Renal cortical epithelial cell (primary cell): ENCODE measurements at places on chromosomes 2 and 18.
A peak's percentile ranks its signal among the peaks of the same experiment; 100 is the strongest.

- no peak for DNase-seq
Observed at GRCh38 chr2:184049566-184049965, 548.8 kb upstream of the ZNF804A start.

- DNase-seq, result no peak
Observed at GRCh38 chr2:77778917-77779316, 256.7 kb upstream of the LRRTM4 start.

GRCh38 chr18:27964811-27965210, 212.1 kb downstream of the CDH2 start:
- DNase-seq, result peak; percentile 73

DNA sequence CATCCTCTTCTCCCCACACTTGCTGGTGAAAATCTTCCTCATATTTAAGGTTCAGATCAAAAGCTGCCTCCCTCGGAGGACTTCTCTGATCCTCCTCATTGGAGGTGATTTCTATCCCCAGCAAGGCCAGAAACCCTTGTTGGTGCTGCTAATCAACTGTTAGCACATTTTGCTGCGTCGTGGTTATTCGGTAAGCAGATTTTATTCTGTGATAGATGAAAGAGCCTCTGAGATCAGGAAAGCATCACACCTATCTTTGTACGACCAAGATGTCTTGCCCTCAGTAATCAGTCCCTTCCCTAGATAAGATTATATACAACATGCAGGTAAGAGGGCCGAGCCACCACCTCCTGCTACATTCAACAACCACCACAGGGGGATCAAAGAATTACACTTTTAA, 40.1 kb downstream of the DDX18 start:
- DNase-seq, result no peak

- DNase-seq, result no peak
Observed at GRCh38 chr2:14284244-14284643, 348.3 kb upstream of the LRATD1 start.

GRCh38 chr2:210227290-210228088, 2.2 kb upstream of the ACADL start:
- DNase-seq, result no peak

GRCh38 chr2:191316246-191316994, 71.2 kb downstream of the MYO1B start:
- DNase-seq, result peak; percentile 80

- no peak for DNase-seq
Observed at GRCh38 chr2:63663013-63663864, 74.5 kb downstream of the MDH1 start.

- peak; percentile 91 for DNase-seq
Observed at GRCh38 chr2:138600732-138601457, 99.3 kb downstream of the SPOPL start.

DNA sequence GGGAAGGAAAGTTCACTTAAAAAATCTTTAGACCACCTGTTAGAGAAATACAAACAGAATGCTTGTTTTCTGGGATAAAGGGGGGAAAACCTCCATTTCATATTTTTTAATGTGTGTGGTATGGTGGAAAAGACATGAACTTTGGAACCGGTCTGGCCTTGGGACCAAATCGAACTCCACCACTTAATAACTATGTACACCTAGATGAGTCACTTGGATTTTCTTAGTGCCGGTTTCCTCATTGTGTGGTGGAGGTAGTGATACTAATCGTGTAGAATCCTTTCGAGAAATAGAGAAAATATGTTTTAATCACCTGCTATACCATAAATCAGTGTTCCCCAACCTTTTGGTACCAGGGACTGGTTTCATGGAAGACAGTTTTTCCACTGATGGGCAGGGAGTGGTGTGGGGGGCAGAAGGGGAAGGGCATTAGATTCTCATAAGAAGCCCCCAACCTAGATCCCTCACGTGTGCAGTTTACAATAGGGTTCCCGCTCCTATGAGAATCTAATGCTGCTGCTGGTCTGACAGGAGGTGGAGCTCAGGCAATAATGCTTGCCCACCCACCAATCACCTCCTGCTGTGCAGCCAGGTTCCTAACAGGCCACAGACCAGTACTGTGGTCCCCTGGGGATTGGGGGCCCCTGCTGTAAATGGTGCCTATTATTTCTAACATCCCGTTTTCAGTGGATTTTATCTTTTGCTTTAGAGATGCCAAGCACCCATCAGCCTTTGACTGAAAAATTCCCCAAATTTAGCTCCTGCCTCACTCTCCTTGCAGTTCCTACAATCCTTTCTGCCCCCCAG, 308.8 kb downstream of the PRKCE start:
- peak; percentile 41 for DNase-seq

DNA sequence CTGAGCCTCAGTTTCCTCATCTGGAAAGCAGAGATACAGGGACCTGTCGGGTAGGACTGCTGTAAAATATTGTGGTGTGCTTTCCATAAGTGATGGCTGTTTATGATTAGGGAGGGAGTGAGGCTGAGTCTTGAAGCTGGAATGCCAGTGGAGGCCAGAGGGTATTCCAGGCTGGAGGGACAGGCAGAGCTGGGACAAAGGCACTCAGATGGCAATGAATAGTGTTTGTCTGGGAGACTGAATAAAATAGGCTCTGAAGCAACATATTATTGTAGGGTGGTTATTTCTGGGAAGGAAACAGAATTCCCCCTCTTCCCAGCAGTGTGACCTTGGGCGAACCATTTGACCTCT, 120.7 kb downstream of the INHBB start:
- no peak for DNase-seq

DNA sequence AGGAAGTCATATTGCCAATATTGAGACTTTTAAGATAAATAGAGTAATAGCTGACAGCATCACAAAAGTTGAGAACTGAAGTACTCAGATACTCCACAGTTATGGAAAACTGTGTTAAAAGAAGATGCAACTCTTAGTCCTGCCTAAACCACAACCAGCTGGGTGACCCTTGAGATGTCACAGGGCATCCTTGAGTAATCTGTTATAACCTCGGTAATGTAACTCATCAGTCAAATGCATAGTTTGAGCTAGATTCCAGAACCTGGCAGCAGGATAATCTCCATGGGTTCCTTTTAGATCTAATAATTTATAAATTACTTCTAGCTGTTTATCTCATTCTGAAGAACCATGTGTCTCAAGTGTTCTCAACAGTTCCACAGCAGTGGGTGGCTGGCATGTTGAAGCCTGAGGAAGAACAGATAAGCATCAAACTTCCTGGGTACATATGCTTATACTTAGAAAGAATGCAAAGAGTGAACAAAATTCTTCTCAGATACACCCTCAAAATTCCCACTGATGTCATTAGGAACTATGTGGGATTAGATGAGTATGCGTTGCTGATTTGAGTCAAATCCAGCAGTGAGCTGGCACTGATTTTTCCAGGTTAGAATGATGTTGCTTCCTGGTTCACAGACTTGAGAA, 304.1 kb upstream of the ERBB4 start:
- peak; percentile 21 for DNase-seq

DNA sequence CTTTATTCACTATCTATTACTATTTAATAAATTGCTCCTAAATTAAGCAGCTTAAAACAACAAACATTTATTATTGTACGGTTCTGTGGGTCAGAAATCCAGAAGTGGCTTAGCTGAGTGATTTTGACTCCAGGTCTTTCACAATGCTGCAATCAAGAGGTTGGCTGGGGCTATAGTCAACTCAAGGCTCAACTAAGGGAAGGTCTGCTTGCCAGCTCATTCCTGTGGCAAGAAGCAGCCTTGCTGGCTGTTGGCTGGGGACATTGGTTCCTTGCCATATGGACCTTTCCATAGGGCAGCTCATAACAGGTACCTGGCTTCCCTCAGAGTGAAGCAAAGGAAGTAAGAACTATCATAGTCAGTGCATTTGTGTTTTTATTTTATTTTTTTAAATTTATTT, 5.0 kb upstream of the MRPL19 start:
- peak; percentile 35 for DNase-seq

DNA sequence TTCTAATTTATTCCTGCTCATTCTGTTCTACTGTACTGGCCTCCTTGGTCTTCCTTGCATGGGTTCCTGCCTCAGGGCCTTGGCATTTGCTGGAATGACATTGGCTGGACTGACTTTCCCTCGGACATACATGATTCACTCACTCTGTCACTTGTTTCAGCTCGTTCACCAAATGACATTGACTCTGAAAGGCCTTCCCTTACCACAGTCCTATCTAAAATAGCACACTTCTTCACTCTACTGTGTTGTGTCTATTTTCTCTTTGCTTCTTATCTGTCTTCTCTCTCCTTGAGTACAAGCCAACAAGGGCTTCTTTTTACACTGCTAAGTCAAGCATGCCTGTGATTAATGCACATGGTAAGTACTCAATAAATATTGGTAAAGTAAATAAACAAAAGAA, 65.6 kb downstream of the SCG2 start:
- DNase-seq, result no peak

DNA sequence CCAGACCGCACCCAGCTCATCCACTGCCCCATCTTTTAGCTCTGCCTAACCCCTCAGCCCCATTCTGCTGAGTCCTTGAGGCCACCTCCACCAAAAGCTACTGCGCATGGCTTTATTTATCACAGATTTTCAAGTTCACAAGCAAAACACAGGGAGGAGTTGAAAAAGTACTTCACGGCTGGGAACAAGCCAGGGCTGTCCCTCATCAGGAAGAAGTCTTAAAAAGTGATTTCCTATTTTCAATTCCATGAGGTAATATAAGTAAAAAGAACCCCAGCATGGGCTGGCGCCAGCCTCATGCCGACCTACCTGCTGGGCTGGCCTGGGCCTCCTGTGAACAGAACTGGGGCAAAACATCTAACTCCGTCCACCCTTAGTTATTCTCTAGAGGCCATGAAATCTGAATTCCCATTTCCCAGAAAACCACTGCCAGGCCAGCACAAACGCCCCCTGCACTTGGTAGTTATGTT, 69.0 kb downstream of the POLR1A start:
- no peak for DNase-seq
